ENCODE measurements at places on chromosomes 1 and 21.

- DNase-seq = no peak
Measured at GRCh38 chr21:35512346-35512745, 463.2 kb upstream of the RUNX1 start.

GRCh38 chr1:11211925-11212587 is 22.9 kb downstream of the ANGPTL7 start:
- DNase-seq = no peak

- DNase-seq = no peak
Measured at GRCh38 chr1:87044840-87045239, 130.4 kb downstream of the HS2ST1 start.

DNA sequence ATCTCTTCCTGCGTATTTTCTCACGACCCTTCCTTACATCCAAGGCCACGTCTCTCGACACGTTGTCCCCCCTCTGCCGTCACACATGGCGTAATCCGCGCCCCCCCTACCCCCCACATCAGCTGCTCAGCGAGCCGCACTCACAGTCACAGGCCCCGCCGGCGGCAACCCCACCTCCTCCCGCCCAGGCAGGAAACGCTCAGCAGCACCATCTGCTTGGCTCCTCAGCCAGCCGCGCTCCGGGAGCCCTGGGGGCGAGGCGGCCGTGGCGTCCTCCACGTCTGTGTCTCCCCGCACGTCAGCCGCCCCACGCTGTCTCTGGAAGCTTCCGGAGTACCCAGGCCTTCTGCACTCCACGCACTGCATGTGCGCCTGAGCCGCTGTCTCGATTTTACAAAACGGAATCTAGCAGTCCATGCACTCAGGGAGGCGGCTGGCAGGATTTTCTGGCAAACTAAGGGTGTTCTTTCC is 64.6 kb downstream of the SIK1 start:
- no peak for DNase-seq

DNA sequence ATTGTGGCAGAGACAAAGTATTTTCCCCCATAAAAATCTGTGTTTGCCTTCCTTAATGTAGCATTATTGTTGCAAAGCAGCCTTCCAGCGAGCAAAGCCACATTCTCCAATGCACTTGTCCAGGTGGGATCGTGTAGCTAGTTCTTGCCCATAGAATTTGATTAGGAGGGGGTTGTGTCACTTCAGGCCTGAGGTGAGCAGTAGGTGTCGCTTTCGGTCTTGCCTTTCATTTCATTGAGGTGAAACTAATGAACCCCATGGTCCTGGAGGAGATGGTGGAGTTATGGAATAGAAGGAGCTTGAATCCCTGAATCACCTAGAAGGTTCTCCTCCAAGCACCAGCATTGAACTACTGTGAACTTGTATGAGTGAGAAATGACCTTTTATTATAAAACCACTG is 318.9 kb upstream of the PBX1 start:
- no peak for DNase-seq

DNA sequence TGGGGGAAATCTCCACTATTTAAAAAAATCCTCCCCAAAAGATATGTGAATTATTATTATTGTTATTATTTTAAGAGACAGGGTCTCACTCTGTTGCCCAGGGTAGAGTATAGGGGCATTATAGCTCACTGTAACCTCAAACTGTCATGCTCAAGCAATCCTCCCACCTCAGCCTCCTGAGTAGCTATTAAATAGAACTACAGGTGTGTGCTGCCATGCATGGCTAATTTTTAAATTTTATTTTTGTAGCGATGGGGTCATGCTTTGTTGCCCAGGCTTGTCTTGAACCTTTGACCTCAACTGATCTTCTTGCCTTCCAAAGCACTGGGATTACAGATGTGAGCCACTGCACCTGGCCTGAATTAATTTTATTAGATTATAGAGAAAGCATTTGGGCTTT is 116.8 kb downstream of the RABGAP1L start:
- DNase-seq = no peak

- no peak for DNase-seq
Measured at GRCh38 chr1:237858992-237859391, 31.7 kb downstream of the ZP4 start.

- no peak for DNase-seq
Measured at GRCh38 chr21:37868446-37869295, 47.6 kb downstream of the KCNJ6 start.

DNA sequence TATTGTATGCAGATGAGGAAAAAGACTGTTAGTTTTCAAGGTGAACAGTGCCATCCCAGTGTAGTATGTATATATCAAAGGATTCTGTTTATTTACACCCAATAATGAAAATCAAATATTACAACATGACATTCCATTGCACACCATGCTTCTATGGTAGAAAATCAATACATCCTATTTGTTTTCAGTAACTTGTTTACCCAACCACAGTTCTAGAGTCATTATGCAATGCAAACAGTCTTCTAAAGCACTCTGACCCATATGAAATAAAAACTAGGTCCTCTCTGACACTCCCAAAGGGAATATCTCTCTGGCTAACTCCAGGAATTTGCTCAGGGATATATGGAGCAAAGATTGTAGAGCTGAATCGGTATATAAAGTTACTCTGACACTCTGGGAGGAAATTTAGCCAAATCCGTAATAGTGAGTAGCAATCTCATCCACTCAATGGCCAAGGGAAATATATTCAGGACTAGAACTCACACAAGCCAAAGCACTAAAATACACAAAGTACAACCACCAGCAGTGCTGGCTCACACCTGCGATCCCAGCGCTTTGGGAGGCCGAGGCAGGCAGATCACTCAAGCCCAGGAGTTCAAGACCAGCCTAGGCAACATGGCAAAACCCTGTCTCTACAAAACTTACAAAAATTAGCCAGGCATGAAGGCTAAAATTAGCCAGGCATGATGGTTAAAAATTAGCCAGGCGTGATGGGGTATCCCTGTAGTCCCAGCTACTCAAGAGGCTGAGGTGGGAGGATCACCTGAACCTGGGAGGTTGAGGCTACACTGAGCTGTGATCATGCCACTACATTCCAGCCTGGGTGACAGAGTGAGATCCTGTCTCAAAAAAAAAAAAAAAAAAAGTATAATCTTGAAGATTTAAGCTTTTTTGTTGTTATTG is 75.2 kb downstream of the RERE start:
- no peak for DNase-seq

GRCh38 chr1:228218513-228219244 is 10.8 kb downstream of the OBSCN start:
- DNase-seq = no peak

DNA sequence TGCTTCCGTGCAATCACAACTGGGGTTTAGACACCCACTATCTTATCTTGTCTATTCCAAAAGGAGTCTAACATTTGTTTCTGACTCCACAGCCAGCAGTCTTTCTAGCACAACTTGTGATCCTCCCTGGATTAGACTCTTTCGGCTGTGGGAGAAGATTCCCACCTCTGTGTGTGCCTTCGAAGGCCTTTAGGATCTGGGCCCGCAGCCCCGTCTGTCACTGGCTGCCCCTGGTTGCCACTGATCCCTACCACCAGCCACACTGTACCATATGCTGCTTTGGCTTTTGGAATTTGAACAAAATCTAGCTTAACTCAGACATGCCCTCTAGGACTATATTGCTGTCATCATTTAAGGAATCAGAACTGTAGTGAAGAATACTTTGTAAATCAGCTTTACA is 18.0 kb downstream of the NTPCR start:
- DNase-seq = no peak

DNA sequence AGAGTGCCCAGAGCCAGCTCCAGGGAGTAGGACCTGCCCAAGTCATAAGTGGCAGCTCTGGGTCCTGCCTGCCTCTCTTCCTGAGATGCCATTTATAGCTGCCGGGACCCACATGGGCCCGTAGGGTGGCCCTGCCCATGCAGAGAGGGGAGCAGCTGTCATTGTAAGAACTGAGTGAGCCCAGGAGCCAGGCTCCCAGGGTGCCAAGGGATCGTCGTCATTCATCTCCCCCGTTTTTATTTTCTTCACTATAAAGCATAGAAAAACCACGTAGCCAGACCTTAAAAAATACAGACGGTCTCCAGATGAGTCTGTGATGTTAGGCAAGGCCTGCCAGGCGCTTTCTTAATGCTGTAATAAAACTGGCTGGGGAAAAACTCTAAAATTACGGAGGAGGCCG is 90.7 kb downstream of the IGSF21 start:
- DNase-seq = no peak

DNA sequence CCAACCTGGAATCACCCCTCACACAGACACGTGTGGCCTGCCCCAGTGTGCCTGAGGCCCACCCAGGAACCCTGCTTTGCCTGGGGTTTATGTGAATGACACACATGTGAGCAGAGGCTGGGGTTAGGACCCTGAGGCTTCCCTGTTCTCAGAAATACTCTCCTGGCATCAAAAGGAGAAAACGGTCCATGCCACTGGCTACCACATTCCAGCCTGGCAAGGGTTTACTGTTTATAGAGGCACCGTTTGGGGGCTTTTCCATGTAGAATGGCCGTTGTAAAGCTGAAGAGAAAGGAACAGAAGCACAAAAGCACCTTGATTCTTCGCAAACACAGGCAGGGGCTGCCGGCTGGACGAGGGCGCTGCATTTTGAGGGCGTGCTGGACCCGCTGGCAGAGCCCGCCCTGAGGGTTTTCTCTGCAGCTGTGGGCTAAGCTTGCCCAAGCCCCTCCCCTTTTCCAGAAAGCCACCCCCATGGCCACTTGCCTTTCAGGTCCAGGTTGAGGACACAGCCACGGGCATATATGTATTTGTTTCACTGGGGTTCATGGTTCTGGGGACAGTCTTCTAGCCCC is 13.0 kb downstream of the TFF3 start:
- DNase-seq = no peak
